ENCODE measurements at places on chromosomes 4 and X. TPM values are rescaled to one million over a fixed set of nuclear protein-coding genes. Genes with fewer than 3 reads are reported as not detected.

DNA sequence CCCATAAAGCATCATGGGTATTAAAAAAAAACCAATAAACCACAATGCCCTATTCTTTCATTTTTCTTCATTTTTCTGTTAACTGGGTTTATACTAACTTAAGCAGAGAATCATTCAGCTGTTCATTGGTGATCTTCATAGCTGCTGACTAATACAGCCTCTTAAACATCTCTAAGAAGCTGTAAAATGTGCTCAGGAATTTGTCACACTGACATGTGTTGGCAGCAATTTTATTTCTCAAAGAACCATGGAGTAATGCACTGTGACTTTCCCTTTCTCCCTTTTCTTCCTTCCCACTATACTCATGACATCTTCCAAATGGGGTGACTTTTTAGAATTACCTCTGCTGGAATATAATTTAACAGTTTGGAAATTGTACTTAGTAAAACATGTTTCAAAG lies 315.4 kb downstream of the ANTXR2 start:
- no peak for DNase-seq

GRCh38 chr4:185740471-185740873 lies 71.5 kb downstream of the SORBS2 start:
- no peak for DNase-seq

DNA sequence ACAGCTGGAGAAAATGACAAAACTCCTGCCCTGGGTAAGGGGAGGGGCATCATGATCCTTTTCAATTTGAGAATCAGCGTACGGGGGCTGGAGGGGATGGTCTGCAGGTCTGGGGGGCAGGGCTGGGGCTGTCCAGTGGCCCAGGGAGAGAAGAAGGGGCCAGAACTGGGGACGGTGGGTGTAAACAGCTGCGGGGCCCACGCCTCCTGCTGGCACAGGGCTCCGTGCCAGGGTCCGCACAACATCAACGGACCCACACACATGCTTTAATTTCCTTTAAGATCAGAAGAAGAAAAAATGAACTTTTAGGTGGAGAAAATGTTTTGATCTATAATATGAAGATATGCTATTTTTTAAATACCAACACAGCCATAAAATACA lies 52.1 kb downstream of the PSAPL1 start:
- no peak for DNase-seq

DNA sequence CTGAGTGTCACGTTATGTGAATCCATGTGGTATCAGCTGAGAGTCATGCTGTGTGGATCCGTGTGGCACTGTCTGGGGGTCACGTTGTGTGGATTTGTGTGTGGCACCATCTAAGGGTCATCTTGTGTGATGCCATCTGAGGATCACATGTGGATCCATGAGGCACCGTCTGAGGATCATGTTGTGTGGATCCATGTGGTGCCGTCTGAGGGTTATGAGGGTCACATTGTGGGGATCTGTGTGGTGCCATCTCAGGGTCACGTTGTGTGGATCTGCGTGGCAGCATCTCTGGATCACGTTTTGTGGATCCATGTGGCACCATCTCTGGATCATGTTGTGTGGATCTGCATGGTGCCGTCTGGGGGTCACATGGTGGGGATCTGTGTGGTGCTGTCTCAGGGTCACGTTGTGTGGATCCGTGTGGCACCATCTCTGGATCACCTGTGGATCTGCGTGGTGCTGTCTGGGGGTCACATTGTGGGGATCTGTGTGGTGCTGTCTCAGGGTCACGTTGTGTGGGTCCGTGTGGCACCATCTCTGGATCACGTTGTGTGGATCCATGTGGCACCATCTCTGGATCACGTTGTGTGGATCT lies 6.9 kb downstream of the PDE6B start:
- no peak for DNase-seq

The CFAP47 gene
- 1.0 TPM for total RNA-seq

DNA sequence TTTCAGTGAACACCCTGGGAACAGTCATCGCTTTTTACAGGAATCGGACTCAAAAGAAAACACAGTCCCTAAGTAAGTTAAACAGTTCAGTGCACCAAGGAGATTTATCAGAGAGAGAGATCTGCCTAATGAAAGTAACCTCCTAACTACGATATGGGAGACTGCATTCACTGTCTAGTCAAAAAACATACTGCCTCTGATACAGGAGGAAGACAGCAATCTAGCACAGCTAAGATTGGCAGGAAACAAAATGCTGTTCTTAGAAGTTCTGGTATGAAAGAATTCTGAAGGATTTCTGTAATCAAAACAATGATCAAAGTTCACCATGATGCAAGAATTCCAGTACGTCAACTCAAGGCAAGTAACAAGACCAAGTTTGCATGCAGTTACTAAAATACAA lies 92.8 kb downstream of the MAML3 start:
- no peak for DNase-seq

The SPANXA1 gene
- total RNA-seq: not detected

DNA sequence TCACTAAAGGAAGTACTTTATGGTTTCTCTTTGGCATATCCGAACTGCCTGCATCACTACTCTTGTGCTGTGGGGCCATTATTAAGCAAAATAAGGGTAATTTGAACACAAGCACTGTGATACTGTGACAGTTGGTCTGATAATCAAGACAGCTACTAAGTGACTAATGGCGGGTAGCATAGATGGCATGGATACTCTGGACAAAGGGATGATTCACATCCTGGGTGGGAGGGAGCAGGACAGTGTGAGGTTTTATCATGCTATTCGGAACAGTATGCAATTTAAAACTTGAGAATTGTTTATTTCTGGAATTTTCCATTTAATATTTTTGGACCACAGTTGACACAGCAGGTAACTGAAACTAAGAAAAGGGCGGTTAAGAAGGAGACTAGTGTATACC lies 52.6 kb upstream of the CITED1 start:
- DNase-seq: no peak

- no peak for DNase-seq
Observed at GRCh38 chrX:110915111-110915510, 119.5 kb upstream of the CHRDL1 start.

DNA sequence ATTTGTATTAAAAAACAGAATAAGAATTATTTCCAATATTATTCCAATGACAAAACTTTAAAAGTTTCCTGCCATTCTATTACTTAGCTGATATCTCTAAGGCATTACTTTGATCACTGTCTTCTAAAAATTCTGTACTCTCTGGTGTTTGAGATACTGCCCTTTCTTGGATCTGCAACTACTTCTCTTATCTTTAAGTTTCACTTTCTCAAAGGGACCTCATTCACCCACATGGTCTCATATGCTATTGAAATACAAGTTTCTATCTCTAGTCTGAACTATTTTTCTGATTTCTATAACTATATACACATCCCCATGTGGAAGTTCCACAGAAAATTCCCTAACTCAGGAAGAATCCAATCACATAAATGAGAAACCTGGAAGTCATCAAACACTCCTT lies 22.2 kb downstream of the TMPRSS11E start:
- DNase-seq: no peak

The GSX2 gene
- total RNA-seq: not detected

DNA sequence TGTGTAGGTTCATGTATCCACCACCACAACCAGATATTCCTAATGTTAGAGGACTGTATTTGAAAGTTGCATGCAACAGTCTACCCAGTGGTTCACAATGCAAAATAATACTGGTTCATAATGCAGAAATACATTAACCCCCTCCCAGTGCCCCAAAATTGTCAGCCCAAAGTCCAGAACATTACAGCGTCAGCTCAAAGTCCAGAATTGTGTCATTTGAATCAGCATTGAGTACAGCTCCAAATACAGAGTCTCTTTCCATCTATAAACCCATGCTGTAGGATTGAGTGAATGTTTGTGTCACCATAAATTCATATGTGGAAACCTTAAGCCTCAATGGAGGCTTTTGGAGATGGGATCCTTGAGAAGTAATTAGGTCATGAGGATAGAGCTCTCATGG lies 54.0 kb downstream of the MCUB start:
- no peak for DNase-seq

- peak; percentile 51 for DNase-seq
Observed at GRCh38 chr4:77385124-77385969, 220.3 kb upstream of the CXCL13 start.

The HTR2C gene
- total RNA-seq: not detected

Data from Calu3 (cell line).